ENCODE measurements at places on chromosomes 16 and 17.

DNA sequence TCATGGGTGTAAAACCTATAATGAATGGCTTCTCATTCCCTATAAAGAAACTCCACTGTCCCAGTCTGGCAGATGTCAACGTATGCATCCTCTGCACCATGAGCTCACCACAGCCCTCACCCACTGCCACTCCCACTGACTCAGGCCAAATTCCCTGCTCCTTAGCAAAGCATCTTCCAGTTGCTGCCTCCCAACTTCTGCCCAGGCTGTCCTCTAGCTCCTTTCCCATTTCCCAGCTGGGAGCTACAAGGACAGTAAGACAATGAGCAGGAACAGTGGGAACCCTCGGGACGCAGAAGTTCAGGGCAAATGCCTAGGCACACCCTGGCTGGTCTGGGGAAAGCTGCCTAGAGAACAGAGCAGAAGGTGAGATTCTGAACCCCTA lies 9.1 kb upstream of the THAP11 start:
- DNase-seq: no peak

GRCh38 chr16:87140211-87141200 lies 176.7 kb downstream of the C16orf95 start:
- DNase-seq: no peak

GRCh38 chr16:73202161-73202729 lies 154.3 kb upstream of the ZFHX3 start:
- no peak for DNase-seq

DNA sequence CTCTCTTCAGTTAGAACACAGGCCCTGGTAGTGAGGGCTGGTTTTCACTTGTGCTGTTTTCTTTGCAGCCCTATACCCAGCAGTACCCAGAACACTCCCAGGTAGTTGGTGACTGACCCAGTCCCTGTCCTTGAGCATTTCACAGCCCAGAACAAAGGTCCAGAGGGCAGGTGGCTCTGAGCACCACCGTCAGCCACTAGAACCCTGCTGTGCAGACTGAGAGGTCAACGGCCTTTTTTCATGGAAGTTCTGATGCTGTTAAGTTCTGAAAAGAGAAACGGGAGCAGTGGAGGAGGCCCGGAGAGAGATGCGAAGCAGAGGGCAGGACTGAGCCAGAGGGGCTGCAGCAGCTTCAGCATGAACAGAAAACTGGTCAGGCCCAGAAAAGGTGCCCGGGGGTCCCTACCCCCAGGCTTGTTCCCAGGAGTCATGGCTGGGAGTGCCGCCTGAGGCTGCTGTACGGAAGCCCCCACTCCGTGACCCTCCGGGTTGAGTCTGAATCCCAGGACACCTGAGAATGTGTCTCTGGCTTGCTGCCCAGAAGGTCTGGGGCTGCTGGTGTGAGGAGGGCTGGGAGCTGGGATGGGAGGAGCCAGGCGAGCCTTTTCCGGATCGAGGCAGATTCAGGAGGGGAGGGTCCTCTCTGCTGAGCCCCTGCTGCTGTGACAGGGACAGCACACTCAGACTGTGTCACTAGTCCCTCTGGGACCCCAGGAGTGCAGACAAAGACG lies 8.7 kb downstream of the ZNF276 start:
- no peak for DNase-seq

- DNase-seq: no peak
Observed at GRCh38 chr16:88702371-88703210, 3.6 kb downstream of the RNF166 start.

DNA sequence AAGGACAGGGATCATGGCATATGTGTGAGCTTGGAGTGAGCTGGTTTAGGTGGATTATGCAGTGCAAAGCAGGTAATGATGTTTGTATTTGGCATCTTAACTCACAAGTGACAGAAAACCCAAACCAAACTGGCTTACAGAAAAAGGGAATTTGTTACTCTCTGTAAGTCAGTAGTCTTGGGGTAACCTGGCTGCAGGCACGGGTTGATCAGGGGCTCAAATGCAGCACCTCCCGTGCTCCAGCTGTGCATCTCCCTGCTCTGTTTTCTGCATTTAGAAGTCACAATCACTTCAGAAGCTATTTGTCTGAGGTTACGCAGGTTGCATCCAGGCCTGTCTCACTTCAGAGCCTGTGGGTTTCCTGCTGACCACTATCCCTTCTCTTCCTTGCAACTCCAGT lies 354.3 kb downstream of the CPPED1 start:
- DNase-seq: no peak

DNA sequence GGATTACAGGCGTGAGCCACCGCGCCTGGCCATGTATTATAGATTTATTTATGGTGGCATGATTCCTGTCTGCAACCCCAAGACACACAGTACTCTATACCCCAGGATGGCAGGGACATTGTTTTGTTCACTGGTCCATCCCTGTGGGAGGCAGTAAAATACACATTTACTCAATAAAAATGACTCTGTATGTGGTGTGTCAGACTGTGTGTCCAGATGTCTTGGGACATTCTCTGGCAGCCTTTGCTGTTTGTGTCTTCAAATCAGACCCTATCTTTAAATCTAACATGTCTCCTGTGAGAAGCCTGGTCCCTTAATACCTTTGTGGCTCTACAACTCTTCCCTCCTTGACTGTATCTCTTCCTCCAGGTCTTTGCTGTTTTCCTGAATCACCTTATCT lies 1.7 kb upstream of the COASY start:
- DNase-seq: no peak

DNA sequence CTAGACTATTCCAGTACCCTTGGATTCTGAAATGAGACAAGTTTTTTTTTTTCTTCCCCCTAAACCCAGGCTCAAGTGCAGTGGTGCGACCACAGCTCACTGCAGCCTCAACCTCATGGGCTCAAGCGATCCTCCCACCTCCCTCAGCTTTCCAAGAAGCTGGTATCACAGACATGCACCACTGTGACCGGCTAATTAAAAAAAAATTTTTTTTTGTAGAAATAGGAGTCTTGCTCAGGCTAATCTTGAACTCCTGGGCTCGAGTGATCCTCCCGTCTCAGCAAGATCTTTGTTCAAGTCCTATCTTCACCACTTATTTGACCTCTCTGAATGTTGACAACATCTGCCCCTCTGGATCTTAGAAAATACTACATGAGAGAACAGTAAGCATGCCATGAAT lies 26.6 kb upstream of the CORO6 start:
- DNase-seq: no peak

GRCh38 chr16:64098451-64098850 lies 1023.4 kb downstream of the CDH11 start:
- no peak for DNase-seq

- no peak for DNase-seq
Observed at GRCh38 chr17:30379903-30380381, 1.2 kb downstream of the CPD start.

GRCh38 chr17:15133143-15133542 lies 132.0 kb downstream of the PMP22 start:
- DNase-seq: no peak

GRCh38 chr16:20202747-20203146 lies 124.6 kb downstream of the GP2 start:
- no peak for DNase-seq

GRCh38 chr17:82909322-82909904 lies 69.6 kb upstream of the ZNF750 start:
- no peak for DNase-seq

- DNase-seq: no peak
Observed at GRCh38 chr16:68090130-68090529, 5.0 kb downstream of the NFATC3 start.

GRCh38 chr16:28846933-28847273 lies 755 bp upstream of the TUFM start:
- no peak for DNase-seq

DNA sequence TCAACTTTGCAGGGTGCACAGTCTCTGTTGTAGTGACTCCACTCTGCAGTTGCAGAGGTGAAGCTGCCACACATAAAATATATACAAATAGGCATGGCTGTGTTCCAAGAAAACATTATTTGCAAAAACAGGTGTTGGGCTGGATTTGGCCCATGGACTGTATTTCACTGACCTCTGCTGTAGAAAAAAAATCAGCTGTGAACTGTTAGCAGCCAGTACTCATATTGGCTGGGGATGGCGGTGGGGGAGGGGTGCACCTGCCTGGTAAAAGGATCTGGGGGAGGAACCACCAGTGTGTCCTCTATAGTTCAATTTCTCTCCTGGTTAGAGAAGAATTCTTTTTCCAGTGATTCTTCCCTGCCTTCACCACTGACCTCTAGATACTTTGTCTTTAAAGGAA lies 50.0 kb downstream of the SHISA9 start:
- no peak for DNase-seq

GRCh38 chr16:67346341-67346740 lies 19.7 kb downstream of the LRRC36 start:
- no peak for DNase-seq

GRCh38 chr17:6681671-6682070 lies 30.1 kb downstream of the C17orf100 start:
- DNase-seq: no peak

DNA sequence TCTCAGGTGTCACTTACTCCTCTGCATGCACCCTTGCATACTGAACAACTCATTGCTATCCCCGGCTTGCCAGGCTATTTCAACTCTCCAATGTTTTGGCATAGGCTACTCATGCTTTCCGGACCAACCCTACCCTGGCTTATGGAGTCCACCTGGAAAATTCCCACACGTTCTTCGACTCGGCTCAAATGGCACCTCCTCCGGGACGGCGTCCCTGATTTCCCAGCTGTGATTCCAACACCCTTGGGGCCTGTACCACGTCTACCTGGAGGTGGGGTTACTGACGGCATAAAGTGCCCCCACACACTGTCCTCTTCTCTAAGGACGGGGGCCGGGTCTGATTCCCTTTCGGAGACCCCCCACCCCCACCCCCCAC lies 498 bp downstream of the SMYD4 start:
- no peak for DNase-seq

DNA sequence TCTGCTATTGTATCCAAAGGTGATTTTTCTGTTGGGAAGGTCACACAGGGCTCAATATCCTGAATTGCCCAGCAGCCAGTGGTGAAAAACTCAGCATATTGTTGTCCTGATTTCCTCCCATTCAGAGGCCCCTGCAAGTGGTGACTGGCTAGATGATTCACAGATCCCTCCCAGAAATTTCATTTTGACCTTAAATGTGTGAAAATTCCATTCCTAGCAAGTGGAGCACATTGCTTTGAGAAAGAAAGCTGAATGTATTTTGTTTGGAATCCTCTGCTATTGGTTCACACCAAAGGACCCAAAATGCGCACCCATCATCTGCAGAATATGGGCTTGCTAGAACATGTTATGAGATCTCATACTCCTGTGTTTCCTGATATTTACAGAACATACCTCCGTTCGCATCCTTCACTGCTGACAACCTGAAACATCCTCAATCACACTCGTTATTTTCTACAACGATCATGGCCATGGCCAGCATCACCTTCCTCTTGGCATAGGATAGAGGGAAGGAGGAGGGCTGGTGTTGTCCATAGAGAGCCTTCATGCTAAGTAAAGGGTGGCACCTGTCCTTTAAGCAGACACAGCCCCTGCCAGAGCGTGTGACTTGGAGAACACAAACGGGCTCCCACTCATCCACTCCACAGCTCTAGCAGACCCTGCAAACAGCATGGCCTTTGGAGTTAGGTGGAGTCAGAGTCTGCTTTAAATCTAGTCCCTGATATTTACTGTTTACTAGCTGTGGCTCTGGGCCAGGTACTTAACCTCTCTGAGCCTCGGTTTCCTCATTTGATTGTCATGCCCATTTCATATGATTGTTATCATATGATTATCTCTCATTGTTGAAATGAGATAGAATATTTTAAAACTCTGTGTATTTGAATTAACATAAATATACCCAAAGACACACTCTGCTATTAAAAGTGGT lies 30.4 kb upstream of the NFAT5 start:
- DNase-seq: no peak
